A549 treated with ZK216348 at 1 μM for 4 hours (cell line): ENCODE measurements at places on chromosomes 4 and X. TPM values are rescaled to one million over a fixed set of nuclear protein-coding genes. Genes with fewer than 3 reads are reported as not detected.

Gene SLC25A31
- total RNA-seq: not detected in 5 replicates

Gene NKX3-2
- 0.09 to 0.18 TPM (median 0.12 TPM) in 5 replicates for total RNA-seq

Gene TRIM61
- not detected in 5 replicates for total RNA-seq

Gene RAB28
- 5.7 to 9.5 TPM (median 9.0 TPM) in 5 replicates for total RNA-seq

Gene LIAS
- total RNA-seq: 9.7 to 18.6 TPM (median 10.6 TPM) in 5 replicates

Gene PORCN
- 12.4 to 19.4 TPM (median 18.0 TPM) in 5 replicates for total RNA-seq

Gene TEX13A
- total RNA-seq: not detected in 5 replicates

Gene DDX53
- not detected in 5 replicates for total RNA-seq

Gene KLKB1
- total RNA-seq: not detected in 5 replicates

Gene SUPT20HL1
- not detected in 5 replicates for total RNA-seq

Gene GAGE2A
- not detected in 5 replicates for total RNA-seq

Gene USP17L21
- total RNA-seq: not detected in 5 replicates

Gene XPNPEP2
- total RNA-seq: not detected in 5 replicates

Gene TRPC3
- total RNA-seq: 0.05 to 0.14 TPM (median 0.07 TPM) in 4 of 5 replicates, not detected in the other

Gene AKAP14
- total RNA-seq: not detected in 5 replicates

Gene HTN3
- not detected in 5 replicates for total RNA-seq

Gene RAB33B
- total RNA-seq: 1.5 to 2.5 TPM (median 2.3 TPM) in 5 replicates

Gene BMX
- total RNA-seq: not detected in 5 replicates

Gene SFRP2
- not detected in 5 replicates for total RNA-seq

Gene ENOX2
- 5.8 to 11.0 TPM (median 8.5 TPM) in 5 replicates for total RNA-seq

Gene SGMS2
- total RNA-seq: 13.9 to 29.8 TPM (median 22.6 TPM) in 5 replicates

Gene PAGE2B
- not detected in 5 replicates for total RNA-seq

Gene TENM3
- 1.6 to 2.9 TPM (median 1.7 TPM) in 5 replicates for total RNA-seq

Gene SERTM2
- not detected in 5 replicates for total RNA-seq

Gene JAKMIP1
- not detected in 5 replicates for total RNA-seq

Gene EFNB1
- total RNA-seq: 5.8 to 10.7 TPM (median 9.8 TPM) in 5 replicates

Gene PTPN13
- 3.4 to 5.2 TPM (median 4.2 TPM) in 5 replicates for total RNA-seq

Gene ITGB1BP2
- 0.83 to 1.5 TPM (median 0.99 TPM) in 5 replicates for total RNA-seq

Gene ZDHHC9
- 40.3 to 49.1 TPM (median 44.3 TPM) in 5 replicates for total RNA-seq

Gene RIBC1
- total RNA-seq: 0.86 to 1.5 TPM (median 1.3 TPM) in 5 replicates

Gene GAB1
- total RNA-seq: 2.2 to 2.7 TPM (median 2.4 TPM) in 5 replicates

Gene CPZ
- 0.12 to 0.28 TPM (median 0.15 TPM) in 5 replicates for total RNA-seq

Gene TRIM60
- total RNA-seq: not detected in 5 replicates

Gene USP9X
- 26.8 to 35.7 TPM (median 31.8 TPM) in 5 replicates for total RNA-seq

Gene ZC4H2
- 1.7 to 2.7 TPM (median 2.2 TPM) in 5 replicates for total RNA-seq

Gene WDR13
- 56.8 to 92.4 TPM (median 73.5 TPM) in 5 replicates for total RNA-seq

Gene XAGE2
- not detected in 5 replicates for total RNA-seq

Gene MAGEE2
- not detected in 5 replicates for total RNA-seq

Gene PASD1
- total RNA-seq: not detected in 5 replicates

Gene CCDC158
- not detected in 5 replicates for total RNA-seq

Gene RAB40AL
- 0.21 to 0.27 TPM in 2 of 5 replicates, not detected in the others for total RNA-seq

Gene MCF2
- total RNA-seq: not detected in 5 replicates

Gene IL1RAPL1
- total RNA-seq: not detected in 5 replicates

Gene TCP11X2
- not detected in 5 replicates for total RNA-seq

Gene UVSSA
- 3.2 to 5.7 TPM (median 5.0 TPM) in 5 replicates for total RNA-seq

Gene TNMD
- not detected in 5 replicates for total RNA-seq

Gene RTL3
- 0.08 TPM in 1 of 5 replicates, not detected in the others for total RNA-seq

Gene ZNF711
- total RNA-seq: 0.62 to 1.1 TPM (median 0.87 TPM) in 5 replicates

Gene RTL9
- total RNA-seq: 0.05 to 0.36 TPM (median 0.09 TPM) in 5 replicates

Gene PPP4R3C
- not detected in 5 replicates for total RNA-seq

Gene SH3D19
- 19.4 to 25.8 TPM (median 24.6 TPM) in 5 replicates for total RNA-seq
